T-helper 2 cell (primary cell): ENCODE measurements at places on chromosomes 6 and 20.

GRCh38 chr6:30884521-30885480 is 482 bp downstream of the DDR1 start:
- DNase-seq, result peak; percentile 18

DNA sequence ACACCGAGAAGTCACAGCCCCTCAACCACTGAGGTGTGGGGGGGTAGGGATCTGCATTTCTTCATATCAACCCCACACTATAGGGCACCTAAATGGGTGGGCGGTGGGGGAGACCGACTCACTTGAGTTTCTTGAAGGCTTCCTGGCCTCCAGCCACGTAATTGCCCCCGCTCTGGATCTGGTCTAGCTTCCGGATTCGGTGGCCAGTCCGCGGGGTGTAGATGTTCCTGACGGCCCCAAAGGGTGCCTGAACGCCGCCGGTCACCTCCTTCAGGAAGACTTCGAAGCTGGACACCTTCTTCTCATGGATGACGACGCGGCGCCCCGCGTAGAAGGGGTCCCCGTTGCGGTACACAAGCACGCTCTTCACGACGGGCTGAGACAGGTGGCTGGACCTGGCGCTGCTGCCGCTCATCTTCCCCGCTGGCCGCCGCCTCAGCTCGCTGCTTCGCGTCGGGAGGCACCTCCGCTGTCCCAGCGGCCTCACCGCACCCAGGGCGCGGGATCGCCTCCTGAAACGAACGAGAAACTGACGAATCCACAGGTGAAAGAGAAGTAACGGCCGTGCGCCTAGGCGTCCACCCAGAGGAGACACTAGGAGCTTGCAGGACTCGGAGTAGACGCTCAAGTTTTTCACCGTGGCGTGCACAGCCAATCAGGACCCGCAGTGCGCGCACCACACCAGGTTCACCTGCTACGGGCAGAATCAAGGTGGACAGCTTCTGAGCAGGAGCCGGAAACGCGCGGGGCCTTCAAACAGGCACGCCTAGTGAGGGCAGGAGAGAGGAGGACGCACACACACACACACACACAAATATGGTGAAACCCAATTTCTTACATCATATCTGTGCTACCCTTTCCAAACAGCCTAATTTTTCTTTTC is at the start of gene DCDC2:
DCDC2 (minus strand) TSS at position 724 of the 883 bp plus-strand sequence; CDS start at position 415, 309 bp downstream.
- DNase-seq, result no peak

- no peak for DNase-seq
Observed at GRCh38 chr6:32176476-32177182, 745 bp upstream of the AGPAT1 start.

GRCh38 chr20:10793766-10794165 is 120.0 kb upstream of the JAG1 start:
- DNase-seq, result no peak

- DNase-seq, result no peak
Observed at GRCh38 chr6:152769159-152769558, 18.6 kb downstream of the VIP start.

DNA sequence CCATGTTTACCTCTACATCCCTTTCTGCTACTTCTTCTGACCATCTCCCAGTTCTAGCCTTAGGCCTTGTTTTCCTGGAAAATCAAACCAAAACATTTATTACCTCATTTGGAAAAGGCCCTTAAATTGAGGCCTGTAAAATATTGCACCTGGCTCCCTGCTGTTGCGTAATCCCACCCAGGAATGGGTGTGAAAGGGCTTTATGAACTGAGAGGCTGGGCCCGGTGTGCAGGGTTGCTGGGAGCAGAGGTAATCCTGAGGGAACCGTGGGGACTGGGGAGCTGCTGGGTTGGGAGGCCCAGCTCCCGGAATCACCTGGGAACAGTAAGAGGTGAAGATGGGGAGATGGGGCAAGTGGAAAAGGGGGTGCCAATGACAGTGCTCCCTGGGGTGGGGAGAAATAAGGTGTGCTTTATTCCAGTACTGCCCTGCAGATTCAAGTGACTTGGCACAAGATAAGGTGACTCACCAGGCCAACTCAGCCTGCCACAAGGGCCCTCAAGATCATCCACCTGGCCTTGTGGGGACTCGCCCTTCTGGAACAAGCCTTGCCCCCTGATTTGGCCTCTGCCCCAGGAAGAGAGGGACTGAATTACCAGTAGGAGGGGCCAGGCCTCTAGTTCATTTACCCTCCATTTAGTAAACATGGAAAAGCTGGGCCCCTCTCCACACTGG is 44.2 kb downstream of the KCNK5 start:
- no peak for DNase-seq

DNA sequence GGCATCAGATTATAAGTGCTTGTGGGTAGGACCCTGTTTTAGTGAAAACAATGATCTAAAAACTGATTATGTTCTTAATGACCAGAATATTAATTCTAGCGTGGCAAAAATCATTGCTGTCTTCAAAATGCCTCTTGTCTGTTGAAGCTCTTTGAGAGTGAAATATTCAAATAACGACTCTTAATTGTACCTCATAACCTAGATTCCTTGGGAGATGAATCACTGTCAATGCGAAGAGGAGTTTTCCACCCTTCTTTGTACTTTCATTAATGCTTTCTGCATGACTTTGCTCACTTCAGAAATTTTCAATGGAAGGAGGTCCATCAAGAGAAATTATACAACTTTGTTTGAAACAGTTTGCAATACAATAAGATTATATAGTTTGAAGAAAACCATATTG is 71.5 kb downstream of the CRYBG1 start:
- DNase-seq, result no peak

- DNase-seq, result no peak
Observed at GRCh38 chr6:170476360-170476759, 76.7 kb downstream of the PSMB1 start.

DNA sequence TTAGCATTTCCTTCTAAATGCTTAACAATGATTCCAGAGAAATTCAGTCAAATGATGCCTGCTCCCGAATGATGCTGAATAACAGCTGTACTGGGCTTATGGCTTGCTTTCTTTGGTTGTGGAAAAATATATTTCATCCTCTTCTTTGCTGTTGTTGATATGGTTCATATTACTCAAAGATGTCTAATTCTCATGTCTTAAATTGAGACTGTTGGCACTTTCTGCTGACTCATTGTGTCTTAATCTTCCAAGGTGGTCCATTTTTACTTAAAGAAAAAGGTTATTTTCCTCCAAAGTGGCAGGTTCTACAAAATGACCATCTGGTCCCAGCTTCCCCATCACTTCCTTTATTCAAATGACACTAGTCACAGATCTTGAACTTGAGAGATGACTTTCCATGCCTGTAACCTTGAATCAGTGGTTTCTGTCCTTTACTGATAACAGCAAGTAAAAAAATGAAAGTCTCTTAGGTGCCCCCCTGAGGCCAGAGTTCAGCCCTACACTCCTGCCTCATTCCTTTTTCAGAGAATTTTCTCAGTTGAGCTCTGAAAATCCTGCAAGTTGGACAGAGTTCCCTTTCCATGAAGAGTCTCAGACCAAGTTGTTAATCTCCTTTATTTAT is 6.9 kb downstream of the SNAP25 start:
- no peak for DNase-seq

DNA sequence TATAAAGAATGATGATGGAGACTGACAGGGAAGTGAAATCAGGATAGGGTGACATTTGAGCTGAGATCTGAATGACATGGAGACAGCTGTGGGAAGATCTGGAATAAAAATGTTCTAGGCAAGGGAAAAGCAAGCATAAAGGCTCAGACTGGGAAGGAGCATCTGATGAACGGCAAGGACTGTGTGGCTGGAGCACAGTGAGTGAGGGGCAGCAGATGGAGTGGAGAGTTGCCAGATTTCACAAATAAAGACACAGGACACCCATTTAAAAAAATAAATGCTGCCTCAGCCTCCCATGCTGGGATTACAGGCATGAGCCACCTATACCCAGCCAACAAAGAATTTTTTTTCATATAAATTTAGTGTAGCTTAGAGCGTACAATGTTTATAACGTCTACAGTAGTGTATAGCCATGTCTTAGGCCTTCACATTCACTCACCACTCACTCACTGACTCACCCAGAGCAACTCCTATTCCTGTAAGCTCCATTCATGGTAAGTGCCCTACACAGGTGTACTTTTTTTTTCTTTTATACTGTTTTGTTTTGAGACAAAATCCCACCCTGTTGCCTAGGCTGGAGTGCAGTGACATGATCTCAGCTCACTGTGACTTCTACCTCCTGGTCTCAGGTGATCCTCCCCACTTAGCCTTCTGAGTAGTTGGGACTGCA is 2.4 kb upstream of the ZBTB24 start:
- no peak for DNase-seq

DNA sequence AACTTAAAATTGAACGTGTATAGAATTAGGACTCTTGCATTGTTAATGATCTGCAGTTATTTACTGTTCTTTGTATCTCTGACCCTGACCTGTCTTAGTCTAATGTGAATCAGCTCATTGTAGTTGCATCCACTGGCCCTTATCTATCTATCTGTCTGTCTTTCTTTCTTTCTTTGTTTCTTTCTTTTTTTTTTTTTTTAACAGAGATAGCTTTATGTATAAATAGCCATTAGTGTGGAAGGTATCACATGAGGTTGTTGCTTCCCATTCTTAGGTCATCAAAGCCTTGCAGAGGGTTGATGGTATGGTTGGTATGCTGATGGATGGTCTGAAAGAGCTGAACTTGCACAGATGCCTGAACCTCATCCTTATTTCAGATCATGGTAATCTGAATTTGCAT is 59.9 kb downstream of the ENPP1 start:
- DNase-seq, result no peak

- no peak for DNase-seq
Observed at GRCh38 chr6:130212215-130212874, 10.4 kb downstream of the SAMD3 start.
